Activated CD4-positive, alpha-beta T cell treated with anti-CD3 and anti-CD28 coated beads, Interleukin-2, amount 50 U/mL, for 4 hours (primary cell): ENCODE measurements at places on chromosomes 11 and 22.

DNA sequence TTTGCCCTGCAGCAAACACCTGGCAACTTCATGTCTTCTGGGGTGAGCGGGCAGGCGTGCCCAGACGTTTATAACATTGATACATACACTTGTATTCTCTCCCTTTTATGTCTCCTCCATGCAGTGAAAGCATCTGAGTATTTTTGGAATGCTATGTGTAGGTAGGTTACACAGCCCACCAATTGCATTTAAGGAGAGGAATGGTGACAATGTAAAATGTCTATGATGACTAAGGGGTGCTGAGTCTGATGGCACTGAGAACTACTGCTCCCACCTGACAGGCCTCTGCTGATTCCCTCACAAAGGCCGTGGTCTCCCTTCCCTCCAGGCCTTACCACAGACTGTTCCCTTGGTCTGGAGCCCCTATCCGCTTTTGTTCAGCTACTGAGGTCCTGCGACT lies 22.9 kb upstream of the RASL10A start:
- no peak for DNase-seq

DNA sequence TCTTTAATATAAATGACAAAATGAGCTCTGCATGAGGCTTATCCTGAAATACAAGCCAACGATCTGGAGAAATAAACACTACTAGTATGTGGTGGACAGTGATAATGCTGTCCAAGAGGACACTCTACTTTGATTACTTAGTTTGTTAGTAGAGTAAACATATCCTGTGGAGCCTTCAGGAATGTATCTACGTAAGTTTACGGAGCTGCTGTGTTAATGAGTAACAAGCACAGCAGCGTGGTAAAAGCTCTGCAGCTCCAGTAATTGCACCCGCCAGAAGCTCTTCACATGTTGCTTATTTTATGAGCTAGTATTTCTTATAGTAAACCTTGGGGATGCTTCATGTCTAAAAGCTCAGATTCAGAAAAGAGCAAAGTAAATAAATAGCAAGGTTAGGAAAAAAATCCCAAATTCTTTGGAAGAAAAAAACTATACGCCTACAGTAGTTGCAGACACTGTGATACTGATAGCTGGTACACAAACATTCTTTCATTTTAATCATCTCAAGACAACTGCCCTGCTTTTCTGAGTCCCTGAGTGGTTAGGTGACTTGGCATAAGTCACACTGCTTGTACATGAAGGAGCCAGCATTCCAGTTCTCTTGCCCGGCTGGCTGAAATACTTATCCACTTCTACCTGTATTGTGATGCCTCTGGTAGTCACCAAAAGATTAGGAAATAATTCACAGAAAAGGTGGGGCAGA lies 32.7 kb upstream of the CCDC34 start:
- no peak for DNase-seq

GRCh38 chr22:31937341-31937740 lies 7.0 kb upstream of the YWHAH start:
- DNase-seq = no peak

DNA sequence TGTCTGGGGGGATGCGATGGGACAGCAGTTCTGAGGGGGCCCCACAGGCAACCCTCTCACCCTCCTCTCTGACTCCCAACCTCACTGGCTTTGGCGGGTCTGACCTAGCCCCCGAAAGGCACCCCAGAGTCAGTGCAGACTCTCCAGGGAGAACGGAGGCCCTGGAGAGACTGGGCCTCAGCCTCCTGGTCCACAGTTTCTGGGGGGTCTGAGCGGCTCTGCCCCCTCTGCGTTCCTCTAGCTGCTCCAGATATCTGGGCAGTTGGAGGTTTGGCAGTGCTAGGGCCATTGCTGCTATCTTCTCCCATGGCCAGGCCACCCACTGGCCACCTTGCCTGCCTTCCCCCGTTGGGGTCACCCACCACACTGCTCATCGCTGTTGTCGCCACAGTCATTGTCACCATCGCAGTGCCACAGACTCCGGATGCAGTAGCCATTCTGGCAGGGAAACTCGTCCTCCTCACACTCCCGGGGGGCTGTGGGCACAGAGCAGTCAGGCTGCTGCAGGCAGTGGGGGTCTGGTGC lies 18.8 kb downstream of the LRP4 start:
- no peak for DNase-seq

DNA sequence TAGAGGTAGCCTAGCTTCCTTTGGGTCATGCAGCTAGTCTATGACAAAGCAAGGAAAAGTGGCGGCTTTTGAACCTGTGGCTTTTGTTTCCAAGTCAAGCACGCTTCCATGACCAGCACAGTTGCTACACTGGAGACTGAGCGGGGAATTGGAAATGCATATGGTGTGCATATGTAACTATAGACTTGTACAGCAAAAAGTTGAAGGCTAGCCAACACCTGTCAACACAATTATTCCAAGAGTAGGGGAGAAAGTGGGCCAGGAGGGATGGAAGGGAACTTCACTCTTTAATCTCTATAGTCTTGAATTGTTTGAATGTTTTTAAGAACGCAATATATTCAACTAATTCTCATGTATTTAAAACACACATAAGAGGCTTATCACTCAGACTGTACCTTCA lies 218.5 kb upstream of the CADM1 start:
- DNase-seq = no peak

- DNase-seq = no peak
Measured at GRCh38 chr11:61110255-61111049, 8.2 kb downstream of the CD5 start.

DNA sequence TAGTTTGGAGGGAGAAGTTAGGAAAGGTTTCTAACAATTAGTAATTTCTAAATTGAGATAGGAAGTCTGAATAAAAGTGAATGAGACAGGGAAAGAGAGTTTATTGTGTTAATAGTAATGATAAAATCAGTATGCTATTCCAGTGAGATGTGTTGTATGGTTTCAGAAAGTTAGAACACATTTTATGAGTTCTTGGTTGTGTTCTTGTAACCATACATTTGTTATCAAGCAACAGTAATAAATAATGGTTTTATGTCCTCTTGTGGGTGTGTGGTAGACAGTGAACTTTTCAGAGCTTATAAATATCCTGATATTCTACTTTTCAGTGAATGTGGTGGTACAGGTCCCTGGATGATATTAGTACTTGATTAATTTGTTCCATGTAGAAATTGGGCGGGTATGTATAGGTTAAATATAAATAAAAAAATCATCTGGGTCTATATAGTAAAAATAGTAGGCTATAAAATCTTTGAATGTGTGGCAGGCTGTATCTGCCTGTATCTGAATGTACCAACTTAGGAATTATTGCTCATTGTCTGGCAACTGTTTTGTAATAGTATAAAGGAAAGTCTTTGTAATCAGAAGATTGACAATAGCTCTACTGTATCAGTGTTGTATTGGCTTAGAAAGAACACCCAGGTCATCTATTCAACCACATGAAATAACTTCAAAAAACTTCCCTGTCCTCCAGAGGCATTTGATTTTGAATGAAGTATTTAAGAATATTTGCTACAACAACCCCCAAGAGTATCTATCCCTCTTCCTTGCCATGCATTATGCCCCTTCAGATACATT lies 54.8 kb downstream of the UVRAG start:
- no peak for DNase-seq

- no peak for DNase-seq
Measured at GRCh38 chr22:47452184-47452583, 689.7 kb downstream of the TBC1D22A start.

- DNase-seq = no peak
Measured at GRCh38 chr11:104370478-104370877, 206.5 kb upstream of the PDGFD start.

DNA sequence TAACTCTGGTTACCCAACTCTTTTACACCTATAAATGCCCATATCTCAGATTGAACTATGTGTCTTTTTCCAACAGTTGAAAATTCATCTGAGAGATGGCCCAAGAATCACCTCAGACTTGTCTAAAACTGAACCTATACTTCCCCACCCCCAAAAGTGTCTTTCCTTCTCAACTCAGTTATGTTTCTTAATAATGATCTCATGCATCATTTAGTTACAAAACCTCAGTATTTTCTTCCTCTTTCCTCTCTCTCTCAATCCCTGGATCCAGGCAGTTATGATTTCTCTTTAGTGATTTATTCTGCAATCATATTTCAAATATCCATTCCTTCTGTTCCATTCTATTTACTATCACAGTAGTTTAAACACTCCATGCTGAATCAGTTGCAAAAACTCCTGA lies 32.3 kb upstream of the ADSL start:
- DNase-seq = no peak
